ENCODE measurements at places on chromosomes 5 and 9.

DNA sequence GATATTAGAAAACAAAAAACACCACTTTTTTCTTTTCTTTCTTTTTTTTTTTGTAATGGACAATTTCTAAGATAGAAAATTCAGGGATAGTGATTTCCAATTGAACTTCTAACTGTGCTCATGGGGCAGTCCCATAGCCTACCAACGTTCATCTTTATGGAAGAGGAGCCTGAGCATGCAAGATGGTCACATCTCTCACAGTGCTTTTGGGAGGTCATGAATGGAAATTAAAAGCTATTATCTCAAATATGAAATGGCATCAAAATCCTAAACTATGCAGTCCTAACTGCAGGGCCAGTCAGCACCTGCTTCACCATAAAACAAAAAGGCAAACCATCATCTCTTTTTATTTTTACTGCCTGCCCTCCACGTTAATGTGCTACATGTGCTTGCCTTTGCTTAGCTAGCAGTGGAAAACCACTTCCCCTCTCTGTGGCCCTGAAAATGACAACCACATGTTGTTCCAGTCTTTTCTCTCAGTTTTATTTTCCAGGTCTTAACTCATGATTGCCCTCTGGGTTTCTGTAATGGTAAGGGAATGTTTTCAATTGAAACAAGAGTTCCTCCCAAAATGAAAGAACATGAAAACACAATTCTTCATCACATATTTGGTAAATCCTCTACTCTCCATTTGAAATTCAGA is 16.7 kb downstream of the IFNB1 start:
- no peak for DNase-seq

GRCh38 chr5:145579301-145579700 is 255.8 kb downstream of the PRELID2 start:
- DNase-seq = no peak

- DNase-seq = no peak
Observed at GRCh38 chr5:136374003-136374402, 8.7 kb upstream of the TRPC7 start.

GRCh38 chr5:126583761-126584160 is 11.3 kb downstream of the ALDH7A1 start:
- DNase-seq = no peak

DNA sequence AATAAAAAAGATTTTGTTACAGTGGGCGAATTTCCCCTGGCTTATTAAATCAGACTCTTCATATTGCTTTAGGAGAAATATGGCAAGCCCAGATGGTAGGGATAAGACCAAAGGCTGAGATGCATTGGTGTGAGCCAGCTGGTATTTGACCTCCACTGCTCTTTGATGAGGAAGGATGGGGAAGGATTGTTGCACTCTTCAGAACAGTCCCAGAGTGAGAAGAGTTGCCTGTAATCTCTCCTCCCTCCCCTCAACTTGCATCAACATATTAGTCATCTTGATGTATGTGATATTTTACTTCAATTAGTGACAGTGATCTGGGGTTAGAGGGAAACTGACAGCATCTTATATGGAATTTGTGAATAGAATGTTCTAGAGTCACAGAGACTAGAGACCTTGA is 136.6 kb downstream of the ADAMTS12 start:
- no peak for DNase-seq

DNA sequence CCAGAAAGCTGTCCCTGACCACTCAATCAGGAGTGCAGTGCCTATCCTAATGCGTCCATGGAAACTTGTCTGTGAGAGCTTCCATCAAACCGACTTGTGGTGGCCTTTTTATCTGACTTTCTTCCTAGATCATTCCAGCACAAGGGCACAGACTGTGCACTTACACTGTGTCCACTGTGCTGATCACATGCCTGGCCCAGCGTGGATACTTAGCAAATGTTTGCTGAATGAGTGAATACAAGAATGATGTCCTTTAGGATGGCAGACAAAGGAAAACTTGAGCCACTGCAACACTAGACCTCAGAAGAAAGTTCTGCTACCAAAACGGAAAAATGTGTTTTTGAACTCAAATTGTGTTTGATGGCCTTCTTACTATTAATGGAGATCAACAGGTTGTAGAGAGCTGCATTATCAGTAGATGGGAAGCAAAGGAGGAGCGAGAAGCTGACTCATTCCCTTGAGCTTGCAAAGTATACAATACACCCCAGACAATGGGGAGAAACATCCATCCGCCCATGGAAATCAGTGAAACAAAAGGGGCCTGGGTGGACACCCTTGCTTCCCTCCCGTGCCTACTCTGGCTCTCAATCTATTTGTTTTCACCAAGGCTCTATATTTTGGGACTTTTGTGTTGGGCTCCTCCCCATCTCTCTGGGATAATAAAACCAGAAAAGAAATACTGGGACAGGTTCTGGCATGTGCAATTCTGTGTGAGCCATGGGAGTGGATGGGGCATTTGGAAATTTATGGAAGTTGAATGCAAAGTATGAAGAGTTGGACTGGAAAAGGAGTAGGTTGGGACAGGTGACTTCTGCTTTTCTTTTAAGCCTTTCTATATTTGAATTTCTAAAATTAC is 76.2 kb upstream of the ZFAND5 start:
- DNase-seq = no peak

- DNase-seq = peak; percentile 61
Observed at GRCh38 chr5:62431735-62432620, 19.4 kb downstream of the IPO11 start.

DNA sequence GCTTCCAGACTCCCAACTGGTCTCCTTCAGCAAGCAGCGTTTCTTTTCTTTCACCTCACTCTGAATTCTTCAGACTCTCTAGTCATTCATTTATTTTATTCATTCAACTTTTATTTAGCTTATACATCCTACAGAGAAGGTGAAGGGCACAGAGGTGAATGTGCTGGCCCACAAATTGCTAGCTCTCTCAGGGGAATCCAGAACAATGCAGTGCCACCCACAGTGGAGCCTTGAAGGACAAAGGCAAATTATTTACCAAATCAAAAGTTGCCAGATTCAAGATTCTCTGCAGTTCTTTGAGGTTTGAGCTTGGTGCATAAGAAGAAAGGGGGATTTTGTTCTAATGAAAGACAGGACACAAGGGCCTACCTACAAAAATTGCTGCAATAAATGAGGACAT is 29.7 kb downstream of the GRIA1 start:
- DNase-seq = no peak

DNA sequence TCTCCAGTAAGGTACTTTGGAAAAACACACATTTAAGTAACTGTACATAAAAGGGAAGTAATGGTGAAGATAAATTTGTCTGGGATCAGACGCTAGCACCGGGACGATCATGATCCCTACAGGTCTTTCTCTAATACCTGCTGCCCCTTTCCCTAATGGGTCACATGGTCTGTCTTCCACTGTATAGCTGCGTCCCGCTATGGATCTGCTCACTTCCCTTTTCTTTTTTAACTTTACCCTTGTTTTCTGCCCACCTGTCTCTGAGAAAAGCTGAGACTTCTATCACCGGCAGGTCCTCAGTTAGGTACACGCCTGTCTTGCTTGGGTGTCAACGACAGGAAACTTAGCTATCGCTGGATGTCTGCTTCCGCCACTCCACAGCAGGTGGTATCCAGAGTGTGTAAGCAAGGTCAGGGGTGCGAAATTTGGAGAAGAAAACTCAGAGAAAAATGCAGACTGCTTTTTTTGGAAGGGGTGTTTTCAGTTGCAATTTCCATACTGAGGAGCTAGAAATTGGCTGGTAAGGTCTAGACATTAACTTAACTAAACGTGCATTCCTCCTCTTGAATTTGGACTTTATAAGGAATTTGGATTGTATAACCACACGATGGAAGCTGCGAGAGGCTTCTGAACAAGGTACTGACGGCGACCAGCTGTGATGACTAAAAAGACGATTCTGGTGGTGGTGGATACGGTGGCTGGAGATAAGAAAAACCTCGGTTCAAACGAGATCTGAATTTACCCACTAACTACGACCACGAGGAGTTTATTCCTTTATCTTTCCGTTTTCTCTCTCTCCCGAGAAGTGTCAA is 1.1 kb upstream of the ICE1 start:
- peak; percentile 11 for DNase-seq

- no peak for DNase-seq
Observed at GRCh38 chr5:158570502-158570901, 529.2 kb downstream of the EBF1 start.

DNA sequence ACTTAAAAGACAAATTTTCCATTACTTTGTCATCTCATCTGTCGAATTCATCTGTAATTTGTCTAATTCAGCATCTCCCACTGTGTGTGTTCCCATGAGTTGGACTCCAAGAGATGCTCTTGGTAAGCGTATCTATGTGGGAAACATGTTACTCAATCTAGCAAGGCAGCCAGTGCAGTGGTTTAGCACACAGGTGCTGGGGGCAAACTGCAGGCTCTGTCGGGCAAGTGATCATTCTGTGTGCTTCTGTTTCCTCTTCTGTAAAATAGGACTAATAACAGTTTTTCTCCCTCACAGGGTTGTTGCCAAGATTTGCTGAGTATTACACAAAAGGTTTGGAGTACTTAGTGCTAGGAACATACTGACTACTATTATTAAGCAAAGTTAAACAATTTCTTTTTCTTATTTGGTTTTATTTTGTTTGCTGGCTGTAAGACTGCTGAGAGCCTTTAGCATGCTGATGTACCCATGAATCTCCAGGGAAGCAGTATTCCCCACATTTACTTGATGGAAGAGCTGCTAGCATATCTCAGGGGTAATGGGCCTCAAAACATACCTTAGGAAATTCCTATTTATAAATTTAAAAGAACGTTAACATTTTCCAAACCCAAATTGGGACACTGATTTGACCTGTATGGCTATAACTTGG is 709 bp upstream of the GAPT start:
- DNase-seq = no peak

- no peak for DNase-seq
Observed at GRCh38 chr9:35203528-35203927, 41.7 kb downstream of the UNC13B start.

- no peak for DNase-seq
Observed at GRCh38 chr9:29685531-29685930, 2112.2 kb upstream of the C9orf72 start.

DNA sequence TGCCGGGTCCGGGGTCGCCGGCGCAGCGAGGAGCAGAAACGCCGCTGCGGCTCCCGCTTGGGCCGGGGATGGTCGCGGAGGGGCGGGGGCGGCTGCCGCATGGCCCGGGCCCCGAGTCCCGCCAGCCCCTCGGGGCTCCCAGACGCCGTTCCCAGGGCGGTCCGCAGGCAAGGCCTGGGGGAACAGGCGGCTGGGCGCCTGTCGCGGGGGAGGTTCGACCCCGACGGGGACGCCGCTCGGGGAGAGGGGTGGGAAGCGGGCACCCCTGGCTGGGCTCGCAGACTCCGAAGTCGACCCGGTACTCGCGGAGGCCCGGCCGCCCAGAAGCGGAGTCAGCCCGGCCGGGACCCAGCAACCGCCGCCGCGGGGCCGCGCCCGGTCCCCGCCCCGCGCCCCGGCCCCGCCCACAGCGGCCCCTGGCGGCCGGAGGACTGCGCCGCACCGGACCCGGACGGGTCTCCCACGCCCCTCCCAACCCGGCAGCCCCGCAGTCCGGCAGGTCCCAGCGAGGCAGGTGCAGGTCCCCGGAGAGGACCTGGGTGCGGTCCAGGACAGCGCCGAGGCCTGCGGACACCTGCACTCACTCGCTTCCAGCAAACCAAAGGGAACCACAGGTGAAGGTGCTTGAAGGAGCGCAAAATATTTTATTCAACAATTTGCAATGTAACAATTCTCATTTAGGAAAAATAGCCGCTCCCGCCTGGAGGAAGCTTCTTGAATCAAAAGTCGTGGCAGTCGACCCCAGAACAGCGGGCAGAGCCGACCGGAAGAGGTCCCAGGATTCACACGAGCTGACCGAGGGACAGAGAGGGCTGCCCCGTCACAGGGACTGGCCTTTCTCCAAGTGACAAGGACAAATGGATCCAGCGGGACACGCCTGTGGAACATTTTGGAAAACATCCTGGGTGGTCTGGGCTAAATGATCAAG is at the start of gene INPP5E:
INPP5E (minus strand) TSS at position 365 of the 928 bp plus-strand sequence. CDS start 426 bp downstream, outside the sequence.
- DNase-seq = peak; percentile 80

DNA sequence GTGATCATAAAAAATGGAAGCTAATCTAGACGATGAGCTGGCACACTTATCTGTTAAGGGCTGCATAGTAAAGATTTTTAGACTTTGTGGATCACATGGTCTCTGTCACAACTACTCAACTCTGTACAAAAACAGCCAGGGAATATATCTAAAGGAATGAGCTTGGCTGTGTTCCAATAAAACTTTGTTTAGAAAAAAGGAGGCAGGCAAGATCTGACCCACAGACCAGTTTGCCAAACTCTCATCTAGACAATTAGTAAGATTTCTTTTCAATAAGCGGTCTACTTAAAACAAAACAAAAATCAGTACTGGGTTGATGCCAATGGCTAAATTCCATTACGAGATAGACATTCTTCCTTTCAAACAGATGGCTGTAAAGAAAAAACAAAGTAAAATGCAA is 53.0 kb upstream of the RETREG1 start:
- DNase-seq = no peak

DNA sequence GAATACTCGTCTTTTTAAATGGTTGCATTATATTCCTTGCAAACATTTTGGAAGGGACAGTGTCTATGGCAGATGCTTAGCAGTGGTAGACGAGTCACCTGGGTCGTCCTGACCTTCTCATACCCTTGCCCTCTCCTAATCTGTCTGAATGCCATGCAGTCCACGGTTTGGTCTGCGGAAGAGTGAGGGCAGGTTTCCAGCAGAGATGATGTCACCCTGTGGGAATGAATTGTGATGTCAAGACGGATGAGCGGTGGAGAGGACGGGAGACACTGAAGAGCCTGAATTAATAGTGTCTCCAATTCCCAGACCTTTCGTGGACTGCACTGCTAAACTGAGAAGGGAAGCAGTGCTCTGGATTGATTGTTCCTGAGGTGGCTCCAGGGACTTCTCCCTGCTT is 329.0 kb upstream of the PANK3 start:
- DNase-seq = no peak

DNA sequence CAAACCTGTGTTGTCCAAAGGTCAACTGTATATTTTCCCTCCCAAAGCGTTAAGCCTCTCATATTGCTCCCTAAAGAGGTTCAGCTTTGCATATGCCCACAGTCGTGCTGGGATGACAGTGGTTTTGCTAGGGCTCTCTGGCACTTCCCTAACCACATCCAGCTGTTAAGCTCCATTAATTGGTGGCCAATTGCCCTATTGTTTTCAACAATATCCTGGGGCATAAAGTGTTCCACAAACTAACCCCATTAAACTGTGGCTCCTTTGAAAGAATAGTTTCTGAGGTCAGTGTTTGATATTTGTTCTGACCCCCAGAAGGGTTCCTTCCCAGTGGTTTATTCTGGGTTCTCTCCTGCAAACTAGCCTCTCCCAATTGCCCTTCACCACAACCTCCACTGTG is 194.5 kb downstream of the HSD17B3 start:
- DNase-seq = no peak

- DNase-seq = no peak
Observed at GRCh38 chr9:81609782-81610739, 79.3 kb downstream of the TLE1 start.

- no peak for DNase-seq
Observed at GRCh38 chr9:135035781-135036760, 51.4 kb upstream of the OLFM1 start.

GRCh38 chr5:73638344-73639095 is 12.5 kb downstream of the ARHGEF28 start:
- no peak for DNase-seq

DNA sequence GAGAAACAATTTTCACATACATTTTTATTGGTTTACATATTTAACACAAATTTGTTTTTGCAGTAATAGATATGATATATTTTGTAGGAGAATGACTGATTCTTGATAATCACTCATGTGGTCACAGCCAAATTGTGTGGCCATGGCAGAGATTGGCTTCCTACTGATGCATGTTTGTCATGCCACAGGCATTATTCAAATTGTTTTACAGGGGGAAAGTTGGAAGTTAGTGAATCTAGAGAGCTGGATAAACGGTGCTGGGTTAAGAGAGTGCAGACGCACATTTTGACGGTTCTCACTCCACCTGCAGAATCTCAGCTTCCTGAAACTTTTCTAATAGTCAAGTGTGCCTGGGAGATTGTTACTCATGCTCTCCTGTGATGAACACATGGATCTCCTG is 91.1 kb upstream of the FBN2 start:
- no peak for DNase-seq
